ENCODE measurements at places on chromosomes 2 and 18. TPM values are rescaled to one million over a fixed set of nuclear protein-coding genes. Genes with fewer than 3 reads are reported as not detected.

The CCNT2 gene
- 19.3 TPM for total RNA-seq

The FBXO48 gene
- total RNA-seq = 0.75 TPM

The IL1R2 gene
- total RNA-seq = not detected

The MARCHF4 gene
- total RNA-seq = 51.6 TPM

The AMER3 gene
- not detected for total RNA-seq

The CRYGD gene
- total RNA-seq = not detected

The C2orf15 gene
- total RNA-seq = not detected

The IL1F10 gene
- not detected for total RNA-seq

The FOXI3 gene
- total RNA-seq = not detected

- DNase-seq = no peak
Observed at GRCh38 chr2:28648147-28648546, 103.5 kb upstream of the PPP1CB start.

- no peak for DNase-seq
Observed at GRCh38 chr2:101371636-101372035, 15.7 kb downstream of the CREG2 start.

DNA sequence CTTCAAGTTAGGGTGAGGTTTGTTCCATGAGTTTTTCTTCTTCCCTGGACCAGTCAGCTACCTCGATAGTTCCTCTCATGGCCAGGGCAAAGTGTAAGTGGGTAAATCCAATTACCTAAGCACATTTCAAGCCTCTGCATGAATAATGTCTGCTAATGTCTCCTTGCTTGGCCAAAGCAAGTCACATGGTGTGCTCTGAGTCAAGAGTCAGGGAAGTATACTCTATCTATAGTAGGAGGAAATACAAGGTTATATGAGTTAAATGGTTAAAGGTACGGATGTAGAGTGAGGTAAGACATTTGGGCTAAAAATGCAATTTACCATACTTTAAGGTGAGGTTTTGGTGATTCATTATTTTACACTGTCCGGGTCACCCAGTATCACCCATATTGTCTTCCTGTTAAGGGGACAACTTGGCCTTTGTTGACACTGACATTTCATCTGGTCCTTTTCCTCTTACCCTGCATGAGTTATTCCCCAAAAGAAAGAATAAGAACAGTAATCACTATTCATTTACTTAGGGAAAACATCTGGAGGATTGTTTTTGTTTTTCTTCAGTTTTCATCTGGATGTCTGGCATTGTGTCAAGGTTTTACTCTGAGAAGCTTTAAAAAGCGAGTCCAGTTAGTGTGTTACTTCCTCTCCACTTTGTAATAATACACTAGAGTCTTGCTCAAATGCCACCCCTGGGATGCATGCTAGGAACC is 405.5 kb downstream of the RND3 start:
- no peak for DNase-seq

DNA sequence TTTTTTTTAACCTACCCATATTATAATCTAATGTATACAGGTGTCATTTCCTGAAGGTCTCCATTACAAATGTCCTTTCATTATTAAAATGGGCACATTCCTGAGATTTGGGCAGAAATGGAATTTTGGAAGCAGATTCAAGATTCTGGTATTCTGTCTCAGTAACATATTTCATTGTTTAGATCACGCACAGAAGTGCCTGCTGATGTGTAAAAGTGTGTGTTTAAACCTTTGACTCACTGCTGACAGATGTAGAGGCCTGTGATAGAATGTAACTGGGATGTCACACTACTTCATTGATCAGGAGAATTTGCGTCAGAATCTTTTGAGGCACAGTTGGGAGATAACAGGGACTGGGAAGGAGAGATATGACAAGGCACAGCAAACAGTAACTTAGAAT is 276.8 kb upstream of the EPAS1 start:
- DNase-seq = peak; percentile 33

DNA sequence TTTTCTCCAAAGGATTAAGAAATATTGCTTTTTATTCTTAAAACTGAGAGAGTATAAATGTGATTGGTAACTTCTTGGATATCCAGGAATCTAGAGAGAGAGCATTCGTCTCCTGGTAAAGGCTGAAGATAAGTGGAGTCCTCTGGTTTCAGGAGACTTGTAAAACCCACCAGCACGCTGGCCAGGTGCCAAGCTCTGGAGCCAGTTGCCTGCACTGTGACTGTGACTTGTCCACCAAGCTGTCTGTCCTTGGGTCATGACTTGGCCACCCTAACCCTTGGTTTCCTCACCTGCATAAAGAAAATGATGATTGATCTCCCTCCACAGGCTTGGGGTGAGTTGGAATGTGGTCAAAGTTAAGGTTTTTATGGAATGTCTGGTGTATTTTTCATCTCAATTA is 185.4 kb upstream of the NCKAP5 start:
- no peak for DNase-seq

DNA sequence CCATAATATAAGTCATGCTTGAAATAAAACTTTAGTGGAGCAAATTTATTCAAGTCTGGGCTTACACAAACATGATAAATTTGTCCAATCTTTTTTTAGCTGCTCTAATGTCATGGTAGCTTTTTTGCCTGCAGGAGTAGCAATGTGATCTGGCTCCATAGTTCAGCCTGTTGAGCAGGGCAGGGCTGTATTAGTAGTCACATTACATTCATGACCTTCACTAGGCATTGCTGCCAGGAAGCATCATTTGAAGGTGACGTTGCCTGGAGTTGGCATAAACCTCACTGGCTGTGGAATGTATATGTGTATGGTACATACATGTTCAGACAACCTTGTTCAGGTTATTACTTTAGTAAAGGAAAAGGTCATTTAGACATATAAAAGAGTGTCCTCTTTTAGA is 76.6 kb downstream of the CCDC85A start:
- DNase-seq = peak; percentile 12

DNA sequence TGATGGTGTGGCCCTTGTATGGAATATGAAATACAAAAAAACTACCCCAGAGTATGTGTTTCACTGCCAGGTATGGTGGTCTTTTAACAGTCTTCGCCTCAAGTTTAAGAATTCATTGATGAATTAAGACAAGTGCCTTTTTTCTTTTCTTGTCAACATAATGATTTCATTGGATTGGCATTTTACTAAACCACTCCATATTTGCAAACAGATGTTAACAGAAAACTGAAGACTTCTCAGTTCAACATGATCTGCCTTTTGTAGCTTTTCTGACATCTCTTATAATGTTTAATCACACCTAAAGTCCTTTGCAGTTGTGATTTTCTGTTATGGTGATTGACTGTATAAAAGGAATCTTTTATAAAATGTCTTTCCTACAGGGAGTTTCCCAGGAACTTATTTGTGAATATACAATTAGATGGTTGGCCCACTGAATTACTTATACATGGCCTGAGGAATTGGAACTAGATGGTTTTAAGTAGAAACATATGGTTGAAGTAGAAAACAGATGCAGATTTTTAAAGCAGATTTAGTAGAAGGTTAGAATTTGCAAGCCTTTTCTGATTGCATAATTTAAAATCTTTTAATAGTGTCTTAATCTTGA is 39.7 kb downstream of the DYNC1I2 start:
- no peak for DNase-seq

GRCh38 chr2:9740382-9741073 is 102.7 kb upstream of the TAF1B start:
- DNase-seq = no peak

DNA sequence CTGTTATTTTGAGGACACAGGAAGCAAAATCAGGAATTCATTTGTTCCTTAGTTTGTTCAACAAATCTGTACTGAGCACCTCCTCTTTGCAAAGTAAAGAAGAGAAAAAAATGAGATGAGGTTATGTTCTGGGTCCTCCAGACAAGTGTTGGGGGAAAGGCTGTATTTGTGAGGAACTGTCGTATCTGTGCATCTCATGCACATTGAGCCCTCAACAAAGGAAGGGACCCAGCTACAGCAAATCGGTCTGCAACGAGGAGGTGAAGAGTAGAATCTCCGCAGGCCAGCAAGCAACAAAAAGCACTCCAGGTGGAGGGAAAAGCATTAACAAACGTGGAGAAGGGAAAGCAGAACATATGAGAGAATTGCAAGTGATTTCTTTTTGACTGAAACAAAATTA is 143.0 kb upstream of the CYP1B1 start:
- DNase-seq = no peak

- DNase-seq = no peak
Observed at GRCh38 chr2:216549926-216550690, 51.5 kb downstream of the RPL37A start.

GRCh38 chr2:41101281-41101680 is 649.4 kb upstream of the SLC8A1 start:
- no peak for DNase-seq

GRCh38 chr2:68854476-68854875 is 16.7 kb downstream of the BMP10 start:
- no peak for DNase-seq

GRCh38 chr2:64439194-64439593 is 14.8 kb upstream of the LGALSL start:
- no peak for DNase-seq

DNA sequence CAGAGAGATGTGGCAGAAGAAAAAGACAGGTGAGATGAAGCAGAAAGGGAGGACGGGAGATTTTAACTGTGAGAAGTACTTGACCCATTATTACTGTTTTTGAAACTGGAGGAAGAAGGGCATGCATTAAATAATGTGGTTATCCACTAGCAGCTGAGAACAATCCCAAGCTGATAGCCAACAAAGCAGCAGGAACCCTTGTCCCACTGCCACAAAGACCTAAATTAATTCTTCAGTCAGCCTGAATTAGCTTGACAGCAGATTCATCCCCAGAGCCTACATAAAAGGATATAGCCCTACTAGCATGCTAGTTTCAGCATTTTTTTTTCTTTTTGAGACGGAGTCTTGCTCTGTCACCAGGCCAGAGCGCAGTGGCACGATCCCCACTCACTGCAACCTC is 19.5 kb upstream of the REG3A start:
- DNase-seq = no peak

DNA sequence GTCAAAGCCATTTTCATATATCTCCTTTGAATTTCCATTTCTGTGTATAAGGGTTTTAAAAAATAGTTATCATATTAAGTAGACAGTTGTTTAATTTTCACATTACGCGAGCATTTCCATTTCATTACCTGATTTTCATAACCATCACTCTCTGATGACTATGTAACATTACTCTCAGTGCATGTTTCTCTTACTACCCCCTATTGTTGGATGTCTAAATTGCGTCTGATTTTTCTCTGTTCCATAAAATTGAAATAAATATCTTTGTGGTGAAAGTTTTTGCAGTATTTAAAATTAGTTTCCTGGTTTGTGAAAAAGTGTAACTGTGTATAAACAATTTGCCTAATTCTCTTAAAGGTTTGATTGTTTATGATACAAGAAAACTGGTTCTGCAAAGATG is 123.8 kb downstream of the MYO1B start:
- DNase-seq = peak; percentile 19

- peak; percentile 76 for DNase-seq
Observed at GRCh38 chr2:181258720-181259119, 198.5 kb upstream of the ITGA4 start.

- DNase-seq = no peak
Observed at GRCh38 chr2:148979164-148979918, 59.2 kb upstream of the LYPD6B start.

DNA sequence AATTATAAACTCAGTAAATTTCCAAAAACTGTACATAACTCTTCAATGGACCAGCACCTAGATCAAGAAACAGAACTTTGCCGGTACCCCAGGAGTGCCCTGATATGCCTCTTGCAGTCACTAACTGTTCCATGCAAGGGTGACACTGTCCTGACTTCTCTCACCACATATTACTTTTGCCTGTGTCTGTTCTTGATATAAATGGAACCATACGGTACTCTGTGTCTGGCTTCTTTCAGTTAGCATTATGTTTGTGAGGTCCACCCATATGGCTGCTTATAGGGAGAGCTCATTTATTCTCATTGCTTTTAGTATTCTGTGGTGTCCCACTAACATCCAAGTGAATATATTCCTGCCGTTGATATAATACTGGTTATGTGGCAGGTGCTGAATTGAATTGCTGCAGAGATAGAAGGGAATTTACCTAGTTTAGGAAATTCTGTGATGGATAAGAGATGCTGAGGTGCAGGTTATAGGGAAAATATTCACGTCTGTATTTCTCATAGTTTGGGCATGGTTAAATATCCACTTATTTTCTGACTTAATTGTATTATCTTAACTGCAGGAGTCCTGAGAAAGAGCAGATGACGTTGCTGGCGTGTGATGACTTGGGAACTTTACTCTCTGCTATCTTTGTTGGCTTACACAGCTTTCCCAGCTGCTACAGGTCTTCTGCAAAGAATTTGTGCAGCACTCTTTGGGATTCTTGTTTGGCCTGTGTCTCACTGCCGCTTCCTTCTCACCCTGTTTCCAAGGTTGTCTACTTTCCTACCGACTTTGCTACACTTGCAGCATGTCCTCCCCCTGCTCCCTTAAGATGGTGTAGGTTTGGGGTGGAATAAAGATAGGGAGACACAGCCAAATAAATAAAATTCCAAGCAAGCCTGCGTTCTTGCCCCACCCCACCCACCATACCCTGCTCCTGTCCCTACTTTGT is 107.9 kb downstream of the MAP4K4 start:
- DNase-seq = no peak

- no peak for DNase-seq
Observed at GRCh38 chr18:43524260-43524659, 247.0 kb upstream of the SYT4 start.

All from HFFc6 (cell line).